Activated naive CD4-positive, alpha-beta T cell treated with anti-CD3 and anti-CD28 coated beads for 36 hours (primary cell): ENCODE measurements at places on chromosomes 3 and 15. TPM values are rescaled to one million over a fixed set of nuclear protein-coding genes. Genes with fewer than 3 reads are reported as not detected.

CFAP92 gene
- 0.48 TPM for total RNA-seq

ZNF774 gene
- total RNA-seq: 0.95 TPM

PDZRN3 gene
- not detected for total RNA-seq

LRRIQ4 gene
- total RNA-seq: not detected

CTDSPL gene
- 5.0 TPM for total RNA-seq

BMF gene
- total RNA-seq: 9.4 TPM

CAMKV gene
- 0.86 TPM for total RNA-seq

C3orf85 gene
- total RNA-seq: not detected

GRCh38 chr15:39432912-39433348, 147.9 kb upstream of the THBS1 start:
- no peak for DNase-seq
- H3K36me3 ChIP-seq: no peaks in the 10 kb centered on the region
- H3K27ac ChIP-seq: no peak overlapping the region
- H3K4me1 ChIP-seq: peaks cover 23% of the 10 kb centered on the region
- H3K27me3 ChIP-seq: peaks cover 48% of the 10 kb centered on the region

- H3K4me1 ChIP-seq: peaks cover 6% of the 10 kb centered on the region
- no peaks in the 10 kb centered on the region for H3K27me3 ChIP-seq
- H3K27ac ChIP-seq: no peak overlapping the region
- DNase-seq: no peak
- no peak overlapping the region for H3K4me3 ChIP-seq
Observed at GRCh38 chr3:112579232-112579631, 17.4 kb downstream of the SLC35A5 start.

DNA sequence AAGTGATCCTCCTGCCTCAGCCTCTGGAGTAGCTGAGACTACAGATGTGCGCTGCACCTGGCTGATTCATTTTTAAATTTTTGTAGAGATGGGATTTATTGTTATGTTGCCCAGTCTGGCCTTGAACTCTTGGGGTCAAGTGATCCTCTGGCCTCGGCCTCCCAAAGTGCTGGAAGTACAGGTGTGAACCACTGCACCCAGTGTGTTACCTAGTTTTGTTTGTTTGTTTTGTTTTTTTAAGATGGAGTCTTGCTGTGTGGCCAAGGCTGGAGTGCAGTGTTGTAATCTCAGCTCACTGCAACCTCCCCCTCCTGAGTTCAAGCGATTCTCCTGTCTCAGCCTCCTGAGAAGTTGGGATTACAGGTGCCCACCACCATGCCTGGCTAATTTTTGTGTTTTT, 12.1 kb downstream of the PTPN23 start:
- H3K4me3 ChIP-seq: no peak overlapping the region
- no peak for DNase-seq
- H3K27me3 ChIP-seq: no peaks in the 10 kb centered on the region
- peaks cover 33% of the 10 kb centered on the region for H3K4me1 ChIP-seq
- H3K27ac ChIP-seq: no peak overlapping the region
- H3K36me3 ChIP-seq: peaks cover 3% of the 10 kb centered on the region

DNA sequence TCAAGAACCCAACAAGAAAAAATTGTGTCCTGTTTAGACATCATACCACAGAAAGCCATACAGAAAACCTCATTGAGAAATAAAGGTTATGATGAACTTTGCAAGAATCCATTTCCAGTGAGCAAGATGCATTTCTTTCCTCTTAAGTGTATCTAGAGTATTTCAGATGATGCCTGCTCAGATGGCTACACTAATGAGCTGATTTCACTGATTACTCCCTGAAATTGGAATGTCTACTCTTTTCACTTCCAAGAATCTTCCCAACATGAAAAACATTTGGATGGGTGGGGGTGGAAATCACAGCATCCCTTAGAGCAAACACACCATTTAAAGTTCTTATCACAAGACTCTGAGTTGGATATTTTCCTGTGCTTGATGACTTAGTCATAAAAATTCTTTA, 41.4 kb upstream of the IL12A start:
- H3K36me3 ChIP-seq: no peaks in the 10 kb centered on the region
- no peak overlapping the region for H3K27ac ChIP-seq
- no peak overlapping the region for H3K4me3 ChIP-seq
- H3K4me1 ChIP-seq: no peaks in the 10 kb centered on the region
- peaks cover 25% of the 10 kb centered on the region for H3K27me3 ChIP-seq

GRCh38 chr3:138051947-138052802, 42.2 kb downstream of the CLDN18 start:
- peaks cover 24% of the 10 kb centered on the region for H3K27me3 ChIP-seq
- H3K4me1 ChIP-seq: no peaks in the 10 kb centered on the region
- H3K27ac ChIP-seq: no peak overlapping the region
- DNase-seq: peak; percentile 48
- no peaks in the 10 kb centered on the region for H3K36me3 ChIP-seq
- no peak overlapping the region for H3K4me3 ChIP-seq

DNA sequence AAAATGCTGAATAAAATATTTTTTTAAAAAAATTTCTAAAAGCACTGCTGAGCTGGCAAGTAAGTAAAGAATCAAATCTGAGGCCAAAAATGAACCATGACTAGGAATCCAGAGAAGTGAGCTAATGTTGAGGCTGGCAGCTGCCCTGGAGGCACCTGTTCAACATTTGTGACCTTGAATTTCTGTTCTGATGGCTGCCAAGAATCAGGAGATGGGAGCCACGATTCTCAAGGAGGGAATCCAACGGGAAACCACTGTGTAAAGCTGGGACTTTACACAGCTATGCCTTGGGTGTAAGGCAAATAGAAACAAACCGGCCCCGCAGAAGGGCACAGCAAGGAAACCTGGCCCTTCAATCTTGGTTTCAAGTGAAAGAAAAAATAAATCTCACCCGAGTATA, 22.7 kb downstream of the HEG1 start:
- peaks cover 26% of the 10 kb centered on the region for H3K4me1 ChIP-seq
- no peak overlapping the region for H3K27ac ChIP-seq
- no peak for DNase-seq
- H3K27me3 ChIP-seq: no peaks in the 10 kb centered on the region
- H3K4me3 ChIP-seq: no peak overlapping the region
- H3K36me3 ChIP-seq: peaks cover 22% of the 10 kb centered on the region

DNA sequence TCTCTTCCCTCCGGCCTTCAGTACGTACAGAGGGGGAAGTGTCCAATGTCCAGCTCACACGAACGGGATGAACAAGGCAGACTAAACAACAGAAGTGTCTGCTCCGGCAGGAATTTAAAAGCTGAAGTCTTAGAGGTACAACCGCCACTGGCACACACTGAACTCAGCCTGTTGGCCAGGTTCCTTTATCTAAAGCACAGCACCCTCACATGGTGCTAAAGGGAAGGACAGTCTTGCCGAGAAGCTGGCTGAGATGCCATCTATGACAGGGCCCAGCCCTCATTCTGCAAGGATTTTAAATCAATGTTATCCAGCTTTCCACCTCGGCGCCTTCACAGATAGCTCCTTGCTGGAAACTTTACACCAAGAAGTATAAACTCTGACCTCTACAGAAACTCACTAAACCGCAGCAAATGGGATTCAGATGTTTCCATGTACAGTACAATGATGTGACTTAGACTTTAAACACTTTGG, 2.8 kb downstream of the ADAMTS17 start:
- no peak overlapping the region for H3K27ac ChIP-seq
- H3K36me3 ChIP-seq: no peaks in the 10 kb centered on the region
- DNase-seq: peak; percentile 81
- H3K4me3 ChIP-seq: peak overlapping the region; percentile 58
- H3K4me1 ChIP-seq: peaks cover 28% of the 10 kb centered on the region

DNA sequence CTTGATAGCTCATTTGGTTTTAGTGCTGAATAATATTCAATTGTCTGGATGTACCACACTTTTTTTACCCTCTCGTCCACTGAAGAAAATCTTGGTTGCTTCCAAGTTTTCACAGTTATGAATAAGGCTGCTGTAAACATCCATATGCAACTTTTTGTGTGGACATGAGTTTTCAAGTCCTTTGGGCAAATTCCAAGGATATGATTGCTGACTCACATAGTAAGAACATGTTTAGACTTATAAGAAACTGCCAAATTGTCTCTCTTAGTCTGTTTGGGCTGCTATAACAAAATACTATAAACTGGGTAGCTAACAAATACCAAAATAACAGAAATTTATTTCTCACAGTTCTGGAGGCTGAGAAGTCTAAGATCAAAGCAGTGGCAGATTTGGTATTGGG, 59.5 kb upstream of the TNFSF10 start:
- no peak for DNase-seq
- no peak overlapping the region for H3K4me3 ChIP-seq
- H3K36me3 ChIP-seq: peaks cover 3% of the 10 kb centered on the region
- H3K27ac ChIP-seq: no peak overlapping the region
- H3K4me1 ChIP-seq: peaks cover 90% of the 10 kb centered on the region

DNA sequence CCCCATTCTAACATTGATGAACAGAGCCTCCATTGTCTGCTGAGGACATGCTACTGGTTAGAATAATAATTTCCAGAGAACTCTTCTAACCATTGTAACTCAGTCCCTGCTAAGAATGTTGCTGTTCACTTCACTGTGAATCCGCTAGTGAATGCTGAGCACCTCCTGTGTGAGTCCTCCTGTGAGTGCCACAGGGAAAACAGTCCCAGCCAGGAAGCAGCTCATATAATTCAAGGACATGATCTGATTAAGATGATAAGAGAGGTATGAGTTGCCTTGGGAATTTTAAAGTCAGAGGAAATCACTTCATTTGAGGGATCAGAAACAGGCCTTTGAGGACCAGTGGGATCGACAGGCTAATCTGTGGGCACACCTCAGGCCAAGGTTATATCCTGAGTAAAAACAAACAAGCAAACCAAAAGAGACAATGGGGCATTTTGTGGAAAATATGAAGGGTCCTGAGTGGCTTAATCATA, 33.9 kb upstream of the GPR160 start:
- H3K4me3 ChIP-seq: no peak overlapping the region
- no peak overlapping the region for H3K27ac ChIP-seq
- H3K27me3 ChIP-seq: no peaks in the 10 kb centered on the region
- H3K4me1 ChIP-seq: peaks cover 58% of the 10 kb centered on the region

GRCh38 chr3:52216585-52217408, 8.6 kb downstream of the TLR9 start:
- peak overlapping the region; percentile 72 for H3K27ac ChIP-seq
- H3K27me3 ChIP-seq: no peaks in the 10 kb centered on the region
- peak; percentile 73 for DNase-seq
- peaks cover 47% of the 10 kb centered on the region for H3K4me1 ChIP-seq
- peak overlapping the region; percentile 2 for H3K4me3 ChIP-seq

- H3K4me1 ChIP-seq: peaks cover 21% of the 10 kb centered on the region
- no peak for DNase-seq
- no peaks in the 10 kb centered on the region for H3K27me3 ChIP-seq
- no peak overlapping the region for H3K4me3 ChIP-seq
Observed at GRCh38 chr15:41799488-41799805, 25.2 kb downstream of the MAPKBP1 start.

DNA sequence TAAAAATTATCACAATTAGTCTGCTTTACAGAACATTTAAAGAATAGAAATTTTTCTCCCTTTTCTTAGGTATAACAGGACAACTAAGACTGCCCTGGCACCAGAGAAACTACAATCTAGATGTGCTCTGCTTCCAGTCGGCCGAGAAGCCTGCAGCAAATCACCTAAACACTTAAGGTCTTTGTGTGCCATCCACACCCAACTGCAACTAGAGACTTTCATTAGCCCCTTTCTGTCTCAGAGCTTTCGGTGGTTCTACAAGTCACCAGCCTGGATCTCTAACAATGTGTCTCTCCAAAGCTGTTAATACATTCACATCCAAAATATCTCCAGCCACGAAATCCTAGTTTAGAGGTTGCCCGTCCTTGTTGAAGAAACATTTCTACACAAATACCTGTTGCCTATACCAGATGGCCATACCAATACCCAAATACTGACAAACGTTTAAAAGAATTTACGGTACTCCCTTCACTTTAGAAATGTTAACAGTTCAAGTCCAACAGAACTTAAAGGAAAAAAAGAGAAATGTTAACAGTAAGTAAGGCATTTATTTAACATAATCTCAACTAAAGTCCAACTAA, 6.7 kb downstream of the PRC1 start:
- H3K36me3 ChIP-seq: peaks cover 24% of the 10 kb centered on the region
- H3K4me3 ChIP-seq: no peak overlapping the region
- no peaks in the 10 kb centered on the region for H3K27me3 ChIP-seq
- H3K27ac ChIP-seq: no peak overlapping the region
- DNase-seq: no peak
- peaks cover 26% of the 10 kb centered on the region for H3K4me1 ChIP-seq

DNA sequence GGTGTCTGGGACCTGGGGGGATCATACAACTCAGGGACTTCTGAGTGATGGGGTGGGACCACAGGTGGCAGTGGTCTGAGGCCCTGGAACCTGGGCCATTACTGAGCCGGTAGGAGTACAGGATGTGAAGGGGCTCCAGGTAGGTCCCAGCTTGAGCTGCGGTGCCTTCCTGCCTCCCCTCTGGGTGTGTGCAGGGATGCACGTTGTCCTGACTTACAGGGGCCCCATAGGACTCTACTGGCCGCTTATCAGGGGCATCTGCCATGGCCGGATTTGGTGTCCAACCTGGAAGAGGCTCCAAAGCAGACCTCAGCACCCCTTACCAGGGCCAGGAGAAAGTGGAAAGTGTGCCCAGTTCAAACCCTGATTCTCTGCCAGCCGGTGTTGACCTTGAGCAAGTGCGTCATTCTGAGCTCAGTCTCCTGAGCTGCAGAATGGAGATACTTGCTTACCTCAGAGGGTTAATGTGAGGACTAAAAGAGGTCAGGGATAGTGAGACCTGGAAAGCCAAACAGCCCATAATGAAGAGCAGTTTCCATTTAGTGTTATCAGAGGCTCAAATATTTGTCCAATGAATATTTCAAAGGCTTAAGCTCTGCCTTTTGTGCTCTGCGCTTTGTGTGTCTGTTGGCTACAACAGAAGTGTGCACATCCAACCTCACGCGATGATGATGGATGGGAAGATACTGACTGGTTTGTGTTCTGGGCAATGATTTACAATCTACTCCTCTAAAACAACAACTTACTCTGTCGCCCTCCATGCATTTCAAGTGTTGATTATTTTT, 35.4 kb upstream of the ESYT3 start:
- peaks cover 3% of the 10 kb centered on the region for H3K27me3 ChIP-seq
- no peaks in the 10 kb centered on the region for H3K4me1 ChIP-seq
- H3K36me3 ChIP-seq: no peaks in the 10 kb centered on the region

GRCh38 chr15:40092256-40092978, 16.3 kb downstream of the BMF start:
- no peak overlapping the region for H3K27ac ChIP-seq
- H3K36me3 ChIP-seq: no peaks in the 10 kb centered on the region
- H3K4me3 ChIP-seq: no peak overlapping the region
- no peaks in the 10 kb centered on the region for H3K27me3 ChIP-seq
- H3K4me1 ChIP-seq: peaks cover 26% of the 10 kb centered on the region

DNA sequence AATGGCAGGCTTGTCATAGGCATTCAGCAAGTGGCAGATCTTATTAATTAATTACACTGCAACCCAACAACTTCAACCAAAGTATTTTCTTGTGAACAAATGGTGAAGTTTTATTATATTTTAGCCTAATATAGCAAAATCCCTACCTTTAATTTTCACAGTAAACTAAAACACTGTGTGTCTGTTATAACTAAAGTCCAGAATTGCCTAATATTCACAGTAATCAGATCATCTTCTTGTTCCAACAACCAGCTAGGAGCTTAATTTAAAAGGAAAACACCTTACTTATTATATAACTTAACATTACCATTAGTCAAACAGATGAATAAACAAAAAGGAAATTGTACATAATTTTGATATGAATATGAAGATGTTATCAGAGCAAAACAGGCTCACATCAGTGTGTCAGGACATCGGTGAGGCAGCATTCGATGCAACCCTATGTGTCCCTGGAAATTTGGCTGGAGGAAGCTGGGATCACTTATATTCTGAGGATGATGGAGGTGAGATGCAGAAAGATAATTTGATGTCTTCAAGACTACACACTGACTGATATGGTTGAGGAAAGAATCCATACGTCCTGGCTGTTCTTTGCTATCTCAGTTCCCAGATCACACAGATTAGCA, 189.3 kb upstream of the EIF1B start:
- no peak for DNase-seq
- H3K4me3 ChIP-seq: no peak overlapping the region
- no peaks in the 10 kb centered on the region for H3K4me1 ChIP-seq
- H3K27me3 ChIP-seq: peaks cover 2% of the 10 kb centered on the region
